ENCODE measurements at places on chromosomes 5 and 9.

- no peak for DNase-seq
These were observed 36.3 kb upstream of the FGF1 start for GRCh38 chr5:142722146-142722545.

GRCh38 chr5:146704949-146705665 lies 173.4 kb downstream of the PPP2R2B start:
- no peak for DNase-seq

GRCh38 chr5:150622157-150622556 lies 18.3 kb upstream of the SYNPO start:
- no peak for DNase-seq

GRCh38 chr5:111165058-111165457 lies 59.1 kb upstream of the CAMK4 start:
- no peak for DNase-seq

DNA sequence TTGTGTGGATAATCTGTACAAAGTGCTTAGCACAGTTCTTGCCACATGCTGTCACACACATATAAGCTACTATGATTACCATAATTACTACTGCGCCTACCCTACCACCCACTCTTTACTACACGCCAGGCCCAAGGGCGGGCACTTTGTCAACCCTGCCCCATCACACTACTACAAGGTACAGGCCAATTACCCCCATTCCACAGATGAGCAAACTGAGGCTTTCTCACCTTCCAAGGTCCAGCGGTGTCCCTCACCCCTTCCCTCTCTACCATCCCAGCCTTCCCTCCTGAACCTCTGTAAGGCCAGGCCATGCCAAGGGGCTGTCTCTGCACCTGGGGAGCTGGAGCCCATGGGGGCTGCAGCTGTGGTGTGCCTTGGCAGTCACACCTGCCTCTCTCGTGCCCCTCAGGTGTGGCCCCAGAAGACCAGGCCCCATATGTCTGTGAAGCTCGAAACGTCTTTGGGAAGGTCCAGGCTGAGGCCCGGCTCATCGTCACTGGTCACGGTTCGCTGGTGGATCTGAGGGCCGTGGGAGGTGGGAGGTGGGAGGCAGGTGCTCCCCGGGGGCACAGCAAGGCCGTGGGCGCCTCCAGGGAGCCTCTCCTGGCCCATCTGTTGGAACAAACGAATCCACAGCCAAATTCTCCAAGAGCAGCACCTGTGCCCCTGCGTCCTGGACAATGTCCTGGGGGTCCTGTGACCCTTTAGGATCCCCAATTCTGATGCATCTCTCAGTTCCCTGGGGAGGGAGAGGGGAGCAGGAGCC lies 54.6 kb downstream of the HMCN2 start:
- DNase-seq: no peak

- no peak for DNase-seq
These were observed 41.3 kb downstream of the VPS13A start for GRCh38 chr9:77218612-77219011.

GRCh38 chr5:107580889-107581820 lies 89.6 kb downstream of the EFNA5 start:
- DNase-seq: no peak

GRCh38 chr5:40649463-40650030 lies 30.2 kb upstream of the PTGER4 start:
- DNase-seq: no peak

- DNase-seq: peak; percentile 82
These were observed 38.5 kb downstream of the FAXDC2 start for GRCh38 chr5:154811653-154812465.

- DNase-seq: no peak
These were observed 7.7 kb upstream of the CKMT2 start for GRCh38 chr5:81225463-81225862.

DNA sequence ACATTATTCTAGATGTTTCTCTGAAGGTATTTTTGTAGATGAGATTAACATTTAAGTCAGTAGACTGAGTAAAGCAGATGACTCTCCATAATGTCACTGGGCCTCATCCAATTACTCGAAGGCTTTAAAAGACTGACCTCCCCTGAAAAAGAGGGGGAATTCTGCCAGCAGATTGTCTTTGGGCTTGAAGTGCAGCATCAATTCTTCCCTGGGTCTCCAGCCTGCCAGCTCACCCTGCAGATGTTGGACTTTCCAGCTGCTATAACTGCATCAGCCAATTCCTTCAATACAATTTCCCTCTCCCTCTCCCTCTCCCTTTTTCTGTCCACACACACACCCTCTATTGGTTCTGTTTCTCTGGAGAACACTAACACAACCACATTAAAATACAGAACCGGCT lies 472.8 kb downstream of the SPOCK1 start:
- no peak for DNase-seq

DNA sequence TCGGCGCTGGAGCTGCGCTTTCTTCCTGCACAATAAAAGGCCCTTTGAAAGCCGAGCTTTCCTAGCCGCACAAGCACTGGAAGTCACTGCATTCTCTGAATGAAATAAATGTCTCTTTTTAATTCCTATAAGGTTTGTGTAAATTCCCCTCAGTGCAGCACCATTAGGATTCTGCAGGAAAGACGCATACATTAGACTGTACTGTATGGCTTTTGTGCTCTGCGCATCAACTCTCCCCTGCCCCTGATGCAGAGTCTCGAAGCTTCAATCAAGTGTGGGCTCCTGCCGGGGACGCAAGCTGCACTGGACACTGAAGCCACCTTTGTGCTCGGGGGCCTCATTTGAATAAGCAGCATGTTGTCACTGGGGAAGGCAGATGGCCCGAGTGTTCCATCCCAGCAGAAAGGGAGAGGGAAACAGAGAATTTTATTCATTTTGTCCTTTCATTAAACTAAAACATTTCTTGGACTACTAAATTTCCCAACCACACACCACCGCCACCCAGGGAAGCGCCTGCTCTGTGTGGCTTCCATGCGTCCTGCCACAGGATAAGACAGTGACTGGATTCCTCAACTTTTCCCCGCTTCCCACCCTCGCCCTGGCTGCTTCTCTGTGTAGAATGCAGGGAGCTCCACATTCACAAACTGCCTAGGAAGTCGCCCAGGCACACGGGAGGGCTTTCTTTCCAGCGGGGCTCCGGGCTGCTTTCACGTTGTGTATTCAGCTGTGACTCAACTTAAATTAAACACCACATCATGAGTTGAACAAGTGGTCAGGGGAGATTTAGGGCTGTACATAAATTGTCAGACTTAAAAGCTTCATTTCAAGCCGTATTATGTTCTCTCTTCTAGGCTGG lies 635.4 kb downstream of the IRX1 start:
- no peak for DNase-seq

DNA sequence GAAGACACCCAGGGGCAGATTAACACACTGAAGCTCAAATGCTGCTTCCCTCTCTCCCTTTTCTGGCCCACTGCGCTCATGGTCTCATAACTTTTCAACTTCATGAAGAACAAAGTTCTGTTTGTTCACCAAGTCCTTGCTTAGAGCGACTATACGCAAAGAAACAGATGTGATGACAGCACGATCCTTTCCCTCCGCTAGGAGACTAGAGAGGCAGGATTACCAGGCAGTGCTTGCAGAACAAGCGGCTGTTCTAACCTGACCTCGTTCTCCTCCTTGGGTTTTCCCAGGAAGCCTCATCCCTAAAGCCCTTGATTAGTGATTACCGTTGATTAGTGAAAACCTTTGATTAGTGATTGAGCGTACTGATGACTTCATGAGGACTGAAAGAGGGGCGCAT lies 649.9 kb downstream of the IRX1 start:
- no peak for DNase-seq

DNA sequence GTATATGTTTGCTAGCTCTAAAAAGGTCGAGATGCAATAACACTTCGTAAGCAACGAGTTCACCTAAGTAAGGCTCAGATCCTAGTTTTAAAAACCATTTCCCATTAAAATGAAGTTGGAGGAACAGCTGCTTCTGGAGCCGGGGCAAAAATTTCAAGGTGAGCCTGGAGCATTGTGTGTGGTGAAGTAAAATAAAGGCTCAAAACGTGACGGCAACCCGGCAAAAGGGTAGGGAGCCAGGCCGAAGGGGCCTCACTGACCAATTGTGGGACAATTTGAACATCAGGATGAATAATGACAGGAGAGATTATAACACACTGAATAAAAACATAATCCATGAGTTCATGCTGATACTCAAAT lies 20.1 kb downstream of the BTNL9 start:
- no peak for DNase-seq

DNA sequence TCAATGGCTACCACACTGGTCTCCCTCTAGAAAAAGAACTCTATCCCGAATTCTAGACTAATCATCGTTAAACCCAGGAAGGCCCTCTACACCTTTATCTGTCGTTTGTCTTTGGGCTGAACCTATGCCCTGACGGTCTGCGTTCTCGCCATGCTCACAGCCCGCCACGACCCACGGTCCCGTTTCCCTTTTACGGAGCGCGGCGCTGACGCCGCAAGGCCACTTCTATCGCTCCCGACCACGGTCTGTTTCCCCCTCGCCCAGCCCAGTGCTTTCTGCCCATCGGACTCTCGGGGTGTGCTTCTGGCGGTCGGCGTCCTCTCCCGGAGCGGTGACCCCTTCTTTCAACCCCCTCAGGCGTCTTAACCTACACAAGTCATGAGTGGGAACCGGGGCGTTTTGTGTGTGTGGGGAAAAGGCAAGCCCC lies 974 bp downstream of the C9orf40 start:
- peak; percentile 65 for DNase-seq

DNA sequence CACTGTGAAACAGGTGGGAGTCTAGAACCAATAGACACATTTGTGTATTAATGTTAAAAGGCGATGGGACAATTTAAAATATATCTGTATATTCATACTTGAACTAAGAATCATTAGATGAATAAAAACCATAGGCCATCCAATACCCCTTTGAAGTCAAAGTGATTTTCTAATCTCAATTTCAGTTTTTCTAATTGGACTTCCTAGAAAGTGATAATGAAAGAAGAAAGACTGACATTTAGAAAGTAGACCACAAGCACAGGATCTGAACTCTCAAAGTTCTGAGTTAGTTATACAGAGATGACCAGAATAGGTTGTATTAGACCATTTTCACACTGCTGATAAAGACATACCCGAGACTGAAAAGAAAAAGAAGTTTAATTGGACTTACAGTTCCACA lies 412.8 kb upstream of the PIK3R1 start:
- DNase-seq: no peak

GRCh38 chr5:24208686-24209106 lies 436.1 kb downstream of the CDH10 start:
- no peak for DNase-seq

DNA sequence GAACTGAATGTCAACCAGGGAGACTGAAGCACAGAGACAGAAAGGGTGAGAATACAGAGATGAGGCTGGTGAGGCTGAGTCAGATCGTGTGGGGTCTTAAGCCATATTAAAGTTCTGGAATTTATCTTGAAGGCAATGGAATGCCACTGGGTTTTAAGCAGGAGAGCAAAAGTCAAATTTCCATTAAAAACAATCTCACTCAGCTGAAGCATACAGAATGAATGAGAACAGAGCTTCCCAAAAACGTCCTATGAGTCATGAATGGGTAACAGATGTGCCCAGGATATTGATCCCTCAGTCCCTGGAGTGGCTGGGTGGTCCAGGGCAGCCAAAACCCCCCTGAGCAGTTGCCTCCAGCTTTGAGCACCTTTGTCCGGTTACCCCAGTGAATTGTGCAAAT lies 44.9 kb downstream of the PFDN1 start:
- no peak for DNase-seq

DNA sequence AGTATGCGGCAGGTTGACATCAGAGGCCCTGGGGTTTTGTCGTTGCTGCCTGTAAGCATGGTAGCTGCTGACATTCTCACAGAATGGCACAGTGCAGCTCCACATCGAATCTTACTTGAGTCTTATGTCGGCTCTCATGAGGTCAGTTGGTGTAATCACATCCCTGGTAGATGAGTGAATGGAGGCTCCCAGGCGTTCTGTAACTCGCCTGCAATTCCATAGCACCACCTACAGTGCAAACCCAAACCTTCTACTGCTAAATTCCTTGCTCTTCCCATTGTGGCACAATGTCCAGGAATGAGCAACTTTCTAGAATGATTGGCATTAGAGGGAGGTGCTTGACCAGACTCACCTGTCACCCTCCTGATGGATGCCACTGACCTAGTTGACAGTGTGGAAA lies 578.4 kb downstream of the CCDC171 start:
- no peak for DNase-seq

GRCh38 chr5:73945505-73945904 lies 319.5 kb downstream of the ARHGEF28 start:
- no peak for DNase-seq

- DNase-seq: peak; percentile 78
These were observed 86.9 kb upstream of the GDNF start for GRCh38 chr5:37926732-37927131.
